ENCODE measurements at places on chromosomes 11 and 22.

- no peak for DNase-seq
- no peak overlapping the region for H3K4me3 ChIP-seq
- no peaks in the 10 kb centered on the region for H3K36me3 ChIP-seq
- H3K27ac ChIP-seq = no peak overlapping the region
- no peaks in the 10 kb centered on the region for H3K27me3 ChIP-seq
Observed at GRCh38 chr11:111352231-111352746, 26.8 kb downstream of the POU2AF1 start.

DNA sequence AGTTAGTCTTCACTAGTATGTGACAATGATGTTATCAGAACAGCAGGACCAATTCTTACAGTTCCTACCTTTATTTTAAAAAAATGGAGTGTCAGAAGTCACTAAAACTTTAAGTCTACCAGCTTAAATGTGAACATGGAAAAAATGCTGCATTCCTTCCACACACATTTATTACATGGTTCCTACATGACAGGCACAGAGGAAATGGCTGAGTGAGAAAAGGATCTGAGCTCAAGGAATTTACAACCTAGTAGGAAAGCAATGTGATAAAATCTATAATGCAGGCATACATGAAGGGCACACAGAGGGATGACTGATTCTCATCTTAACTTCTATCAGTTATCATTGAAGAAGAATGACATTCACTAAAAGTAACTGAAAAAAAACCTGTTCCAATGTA is 23.0 kb downstream of the CLDN25 start:
- DNase-seq = no peak
- H3K27me3 ChIP-seq = no peaks in the 10 kb centered on the region
- no peak overlapping the region for H3K27ac ChIP-seq
- H3K36me3 ChIP-seq = peaks cover 71% of the 10 kb centered on the region
- no peaks in the 10 kb centered on the region for H3K4me1 ChIP-seq

DNA sequence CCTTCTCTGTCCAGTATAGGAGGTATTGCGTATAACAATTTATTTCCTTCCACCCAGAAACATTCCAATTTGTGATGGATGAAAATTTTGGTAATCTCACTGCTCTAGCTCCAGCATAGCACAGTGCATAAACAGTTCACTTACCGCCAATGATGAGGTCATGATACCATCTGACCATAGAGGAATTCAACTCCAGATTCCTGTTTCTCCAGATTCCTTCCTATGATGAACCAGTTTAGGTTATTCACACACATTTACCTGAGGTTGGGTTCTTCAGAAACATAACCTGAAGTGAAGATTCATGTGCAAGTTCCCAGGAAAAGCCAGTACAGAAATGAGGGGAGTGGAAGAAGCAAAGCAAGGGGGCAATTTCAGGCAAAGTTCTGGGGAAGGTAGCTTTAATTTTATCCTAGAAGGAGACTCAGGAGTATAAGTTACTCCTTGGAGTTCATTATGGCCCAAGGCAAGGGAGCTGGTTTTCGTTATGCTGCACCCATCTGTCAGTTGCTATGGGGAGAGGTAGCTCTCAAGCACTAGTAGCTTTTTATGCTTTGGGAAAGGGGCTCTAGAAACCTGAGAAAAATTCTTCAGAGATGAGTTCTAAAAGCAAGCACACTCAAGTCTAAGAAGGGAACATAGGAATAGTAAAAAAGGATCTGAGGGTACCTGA is 121.6 kb downstream of the CASP12 start:
- no peak overlapping the region for H3K4me3 ChIP-seq
- peak overlapping the region; percentile 4 for H3K27ac ChIP-seq
- H3K36me3 ChIP-seq = no peaks in the 10 kb centered on the region
- no peak for DNase-seq
- H3K27me3 ChIP-seq = no peaks in the 10 kb centered on the region

DNA sequence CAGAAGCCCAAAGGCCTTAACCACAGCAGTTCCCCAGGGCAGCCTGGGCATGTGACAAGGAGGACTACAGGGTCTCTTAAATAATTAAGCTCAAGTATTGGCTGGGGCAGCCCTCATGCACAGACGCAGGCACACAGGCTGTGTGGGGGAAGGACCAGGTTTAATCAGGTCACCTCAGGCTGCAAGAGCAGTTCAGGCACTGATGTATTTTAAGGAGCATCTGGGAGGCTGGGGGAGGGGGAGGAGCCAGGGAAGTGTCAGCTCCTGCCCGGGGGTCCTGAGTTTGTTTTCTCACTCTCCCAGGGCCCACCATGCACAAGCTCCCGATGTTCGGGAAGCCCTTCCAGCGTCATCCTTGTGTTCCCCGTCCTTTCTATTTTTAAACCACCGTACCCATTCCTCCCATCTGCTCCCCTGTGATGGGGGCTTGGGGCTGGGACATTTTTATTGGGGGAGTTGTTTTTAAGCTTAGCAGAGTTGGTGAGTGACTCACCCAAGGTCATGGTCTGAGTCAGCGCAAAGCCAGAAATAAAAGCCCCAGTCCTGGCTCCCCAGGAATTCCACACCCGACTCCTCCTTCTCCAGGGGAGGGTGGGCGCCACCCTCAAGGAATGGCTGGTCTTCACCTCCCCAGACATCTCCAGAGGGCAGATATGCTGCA is 2.4 kb downstream of the CSDC2 start:
- no peaks in the 10 kb centered on the region for H3K36me3 ChIP-seq
- DNase-seq = no peak
- no peak overlapping the region for H3K4me3 ChIP-seq
- H3K27me3 ChIP-seq = no peaks in the 10 kb centered on the region

GRCh38 chr11:31408201-31408600 is 38.5 kb downstream of the DNAJC24 start:
- no peaks in the 10 kb centered on the region for H3K36me3 ChIP-seq
- H3K4me1 ChIP-seq = peaks cover 18% of the 10 kb centered on the region
- H3K27ac ChIP-seq = no peak overlapping the region
- no peak for DNase-seq
- H3K4me3 ChIP-seq = no peak overlapping the region

GRCh38 chr22:29312218-29313125 is 3.0 kb downstream of the RASL10A start:
- H3K4me1 ChIP-seq = peaks cover 22% of the 10 kb centered on the region
- no peak overlapping the region for H3K4me3 ChIP-seq

DNA sequence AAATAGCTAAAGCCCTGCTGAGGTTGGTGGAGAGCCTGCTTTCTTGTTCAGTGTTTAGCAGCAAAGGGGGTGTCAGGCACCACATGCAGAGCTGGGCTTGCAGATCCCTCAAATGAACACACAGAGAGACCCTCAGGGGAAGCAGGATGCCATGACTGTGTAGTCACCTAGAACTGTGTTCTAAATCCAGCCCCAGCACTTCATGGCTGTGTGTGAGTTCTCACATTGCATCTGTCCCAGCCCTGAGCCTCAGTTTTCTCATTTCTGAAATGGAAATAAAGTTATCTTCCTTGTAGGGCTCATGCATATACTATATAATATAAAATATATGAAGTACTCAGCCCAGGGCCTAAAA is 47.1 kb downstream of the CWC15 start:
- no peaks in the 10 kb centered on the region for H3K36me3 ChIP-seq
- H3K27me3 ChIP-seq = no peaks in the 10 kb centered on the region
- no peak overlapping the region for H3K27ac ChIP-seq
- H3K4me1 ChIP-seq = no peaks in the 10 kb centered on the region

DNA sequence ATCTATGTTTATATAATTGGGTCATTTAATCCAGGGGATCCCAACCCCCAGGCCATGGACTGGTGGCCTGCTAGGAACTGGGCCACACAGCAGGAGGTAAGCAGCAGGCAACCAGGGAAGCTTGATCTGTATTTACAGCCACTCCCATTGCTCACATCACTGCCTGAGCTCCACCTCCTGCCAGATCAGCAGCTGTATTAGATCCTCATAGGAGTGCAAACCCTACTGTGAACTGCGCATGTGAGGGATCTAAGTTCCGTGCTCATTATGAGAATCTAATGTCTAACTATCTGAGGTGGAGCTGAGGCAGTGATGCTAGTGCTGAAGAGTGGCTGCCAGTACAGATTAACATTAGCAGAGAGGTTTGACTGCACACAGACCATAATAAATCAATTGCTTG is 32.8 kb downstream of the MS4A2 start:
- H3K36me3 ChIP-seq = no peaks in the 10 kb centered on the region
- H3K4me1 ChIP-seq = peaks cover 6% of the 10 kb centered on the region
- H3K4me3 ChIP-seq = no peak overlapping the region
- no peak overlapping the region for H3K27ac ChIP-seq

DNA sequence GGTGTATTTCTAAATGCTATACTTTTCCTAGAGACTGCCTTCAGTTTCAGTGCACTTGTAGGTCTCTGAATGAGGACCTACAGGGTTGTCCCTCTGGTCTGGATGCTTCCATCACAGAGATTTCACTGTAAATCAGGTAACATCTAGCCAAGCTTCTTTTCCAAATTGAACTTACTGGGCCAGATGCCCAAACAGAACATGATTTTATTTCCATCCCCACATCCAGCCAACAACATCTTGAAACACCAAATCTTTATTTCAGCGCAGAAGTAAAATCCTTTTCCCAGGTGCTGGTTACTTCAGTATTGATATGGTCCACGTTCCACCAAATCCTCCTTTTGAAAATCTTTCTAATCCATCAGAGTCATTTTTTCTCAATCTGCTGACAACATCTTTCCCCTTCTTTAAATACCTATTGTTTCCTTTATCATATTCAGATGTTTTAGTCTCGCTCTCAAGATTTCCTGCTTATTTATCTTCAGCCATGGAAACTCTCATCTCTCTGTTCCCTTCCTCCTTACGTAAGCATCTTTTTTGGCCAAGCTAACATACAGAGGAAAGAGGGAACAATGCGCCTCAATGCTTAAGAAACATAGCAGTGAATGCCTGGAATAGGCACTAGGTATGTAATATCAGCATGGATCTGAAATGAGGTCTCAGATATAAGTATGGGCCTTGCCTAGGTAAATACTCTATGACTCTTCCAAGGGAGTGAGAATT is 201.2 kb upstream of the MTNR1B start:
- H3K4me3 ChIP-seq = no peak overlapping the region
- H3K27me3 ChIP-seq = no peaks in the 10 kb centered on the region

- no peaks in the 10 kb centered on the region for H3K36me3 ChIP-seq
- H3K4me1 ChIP-seq = peaks cover 34% of the 10 kb centered on the region
- H3K27me3 ChIP-seq = no peaks in the 10 kb centered on the region
Observed at GRCh38 chr22:37329238-37330140, 47.2 kb downstream of the CYTH4 start.

- no peaks in the 10 kb centered on the region for H3K4me1 ChIP-seq
- no peak for DNase-seq
- H3K4me3 ChIP-seq = no peak overlapping the region
- H3K27ac ChIP-seq = no peak overlapping the region
- H3K36me3 ChIP-seq = no peaks in the 10 kb centered on the region
Observed at GRCh38 chr11:44928144-44928543, 22.5 kb downstream of the TP53I11 start.

- H3K4me3 ChIP-seq = no peak overlapping the region
- peak overlapping the region; percentile 1 for H3K27ac ChIP-seq
- no peaks in the 10 kb centered on the region for H3K27me3 ChIP-seq
Observed at GRCh38 chr11:61954106-61954850, 4.1 kb downstream of the BEST1 start.

- peaks cover 8% of the 10 kb centered on the region for H3K4me1 ChIP-seq
- no peaks in the 10 kb centered on the region for H3K27me3 ChIP-seq
- no peak overlapping the region for H3K4me3 ChIP-seq
- no peak overlapping the region for H3K27ac ChIP-seq
Observed at GRCh38 chr22:45882881-45883810, 93.8 kb downstream of the WNT7B start.

DNA sequence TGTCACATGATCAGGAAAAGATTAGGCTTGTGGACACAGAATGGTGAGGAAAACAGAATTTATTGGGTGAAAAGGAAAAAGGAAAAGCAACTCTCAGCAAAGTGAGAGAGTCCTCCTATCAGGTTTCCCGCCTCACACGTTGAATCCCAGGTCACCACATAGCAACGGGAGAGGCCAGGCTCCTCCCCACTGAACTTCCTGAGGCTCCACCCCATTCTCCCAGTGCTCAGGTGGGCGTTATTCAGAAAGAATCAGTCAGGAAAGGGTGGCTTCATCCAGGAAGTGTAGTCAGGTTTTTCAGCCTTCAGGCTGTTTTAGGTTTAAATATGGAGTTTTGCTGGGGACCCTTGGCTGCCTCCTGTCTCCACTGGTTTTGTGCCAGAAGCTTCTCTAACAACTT is 66.9 kb downstream of the SPON1 start:
- no peak overlapping the region for H3K27ac ChIP-seq
- H3K4me3 ChIP-seq = no peak overlapping the region
- DNase-seq = no peak
- H3K27me3 ChIP-seq = no peaks in the 10 kb centered on the region
- no peaks in the 10 kb centered on the region for H3K4me1 ChIP-seq

DNA sequence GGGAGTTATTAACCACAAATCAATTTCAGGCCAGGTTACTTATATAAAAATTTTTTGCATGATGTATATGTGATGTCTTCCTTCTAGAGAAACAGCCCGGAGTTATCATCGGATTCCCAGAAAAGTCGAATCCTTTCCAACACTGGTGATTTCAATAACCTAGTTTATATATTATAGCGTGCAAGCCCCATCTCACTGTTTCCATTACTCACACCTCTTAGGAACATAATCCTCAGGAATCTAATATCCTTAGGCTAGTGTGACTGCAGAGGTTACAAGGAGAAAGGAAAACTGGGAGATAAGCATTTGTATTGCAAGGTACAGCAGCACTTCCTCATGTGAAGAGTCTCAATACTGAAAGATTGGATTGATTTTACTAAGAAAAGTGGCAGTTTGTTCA is 20.3 kb downstream of the ARHGAP20 start:
- H3K4me3 ChIP-seq = no peak overlapping the region
- H3K4me1 ChIP-seq = no peaks in the 10 kb centered on the region
- no peaks in the 10 kb centered on the region for H3K36me3 ChIP-seq
- no peak overlapping the region for H3K27ac ChIP-seq

DNA sequence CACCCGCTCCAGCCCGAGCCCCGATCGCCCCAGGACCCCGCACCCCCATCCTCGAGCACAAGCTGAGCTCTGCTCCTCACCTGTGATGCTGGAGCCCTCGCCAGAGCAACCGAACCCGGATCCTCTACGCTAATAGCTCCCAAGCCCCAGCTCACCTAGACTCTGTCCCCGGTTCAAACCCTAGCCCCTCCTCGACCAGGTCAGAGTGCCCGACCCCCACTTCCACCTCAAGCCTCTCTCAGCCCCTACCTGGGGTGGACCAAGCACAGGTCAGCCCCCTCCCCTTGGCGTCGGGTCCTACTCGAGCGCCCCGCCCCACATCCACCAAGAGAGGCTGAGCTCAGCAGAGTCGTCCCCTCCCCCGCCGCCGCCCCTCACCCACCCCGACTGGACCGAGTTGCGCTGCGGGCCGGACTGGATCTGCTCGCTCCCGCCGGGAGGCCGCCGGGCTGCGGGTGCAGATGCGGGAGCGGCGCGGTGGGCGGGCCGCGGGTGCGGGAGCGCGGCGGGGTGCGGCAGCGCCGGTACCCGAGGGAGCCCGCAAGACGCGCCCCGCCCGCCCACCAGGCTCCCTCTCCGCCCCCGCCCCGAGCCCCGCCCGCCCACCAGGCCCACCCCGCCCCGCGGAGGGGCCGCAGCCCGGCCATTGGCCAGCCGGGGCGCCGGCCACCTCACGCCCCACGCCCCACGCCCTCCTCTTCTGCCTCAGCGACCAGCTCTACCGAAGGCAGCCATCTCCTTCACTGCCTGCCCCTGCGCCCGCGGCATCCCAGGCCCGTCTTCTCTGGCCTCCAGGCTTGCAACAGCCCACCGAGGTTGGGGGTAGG is 577 bp upstream of the DKK3 start:
- peaks cover 4% of the 10 kb centered on the region for H3K36me3 ChIP-seq
- H3K4me3 ChIP-seq = peak overlapping the region; percentile 60
- peak overlapping the region; percentile 63 for H3K27ac ChIP-seq
- H3K4me1 ChIP-seq = peaks cover 30% of the 10 kb centered on the region
- no peaks in the 10 kb centered on the region for H3K27me3 ChIP-seq
- DNase-seq = no peak

All from RWPE2 (cell line).